Ureter (tissue), 1 donor: ENCODE measurements at places on chromosomes 5 and 9.

DNA sequence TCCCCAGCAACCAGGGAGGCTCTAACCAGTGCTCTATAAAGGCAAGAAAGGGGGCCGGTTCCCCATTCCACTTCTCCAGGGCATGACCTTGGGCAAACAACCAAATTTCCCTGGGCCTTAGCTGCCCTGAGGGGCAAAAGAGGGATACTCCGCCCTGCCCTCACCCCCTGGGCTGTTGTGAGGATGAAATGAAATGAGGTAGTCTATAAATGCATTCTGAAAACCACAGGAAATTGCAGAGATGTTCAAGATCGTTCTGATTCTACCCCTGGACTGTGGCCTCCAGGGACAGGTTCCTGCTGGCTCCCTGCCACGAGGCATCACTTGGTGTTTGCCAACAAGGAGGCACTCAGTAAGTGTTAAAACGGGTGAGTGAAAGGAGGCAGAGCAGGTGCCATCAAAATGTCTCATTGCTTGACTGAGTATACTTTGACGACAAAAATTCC, 5.7 kb downstream of the RAPGEF1 start:
- no peak for DNase-seq

GRCh38 chr9:78316166-78316892, 19.4 kb downstream of the PSAT1 start:
- no peak for DNase-seq

- DNase-seq: no peak
These were observed 9.5 kb downstream of the SLC35A4 start for GRCh38 chr5:140574165-140574564.

DNA sequence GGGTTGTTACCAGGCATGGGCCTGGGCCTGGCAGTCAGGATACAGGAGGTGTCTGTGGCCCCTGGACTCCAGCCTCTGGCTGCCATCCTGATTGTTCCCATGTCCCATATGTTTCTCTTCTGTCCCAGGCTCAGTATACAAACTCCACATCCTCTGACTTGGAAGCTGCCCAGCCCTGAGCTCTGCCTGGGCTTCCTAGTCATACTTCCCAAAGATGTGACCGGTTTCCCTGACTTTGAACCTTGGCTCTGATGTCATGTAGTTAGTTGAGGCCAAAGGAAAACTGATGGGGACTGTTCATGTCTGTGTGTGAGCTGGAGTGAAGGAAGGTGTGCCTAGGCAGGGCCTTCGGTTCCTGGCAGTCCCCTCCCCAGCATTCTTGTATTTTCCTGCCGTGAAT, 50.4 kb downstream of the CYSTM1 start:
- DNase-seq: no peak

GRCh38 chr9:95495961-95496360, 20.8 kb downstream of the PTCH1 start:
- no peak for DNase-seq

DNA sequence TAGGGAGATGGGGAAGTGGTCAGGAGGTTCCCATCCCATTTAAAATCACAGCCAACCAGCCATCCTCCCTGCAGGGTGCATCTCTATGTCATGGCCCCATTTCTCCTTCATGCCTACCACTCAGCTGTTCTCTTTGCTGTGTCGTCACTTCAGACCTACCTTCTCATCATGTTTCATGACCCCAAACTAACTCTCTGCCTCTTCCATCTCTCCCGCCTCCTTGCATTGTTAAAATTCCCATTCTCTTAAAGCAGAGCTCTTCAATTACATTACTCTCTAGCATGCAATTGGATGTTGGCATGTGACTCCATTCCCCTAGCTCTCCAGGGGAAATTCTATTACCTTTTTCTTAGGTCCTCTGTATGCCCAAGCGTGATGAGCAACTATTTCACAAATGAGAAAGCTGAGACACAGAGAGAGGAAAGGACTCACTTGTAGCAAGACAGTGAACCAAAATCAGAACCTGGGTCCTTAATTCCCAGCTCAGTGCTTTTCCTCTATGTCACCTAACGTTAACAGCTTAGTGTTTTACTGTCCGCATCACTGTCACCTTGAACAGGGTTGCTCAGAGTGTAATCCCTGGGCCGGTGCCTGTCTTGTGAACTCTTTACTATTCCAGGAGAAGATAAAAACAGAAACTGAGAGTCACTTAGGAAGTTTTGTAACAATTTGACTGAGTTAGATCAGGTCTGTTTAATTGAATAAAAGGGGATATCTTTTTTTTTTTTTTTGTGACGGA, 28.1 kb downstream of the PDE6A start:
- no peak for DNase-seq

GRCh38 chr9:92185681-92186080, 70.5 kb upstream of the SPTLC1 start:
- DNase-seq: no peak

DNA sequence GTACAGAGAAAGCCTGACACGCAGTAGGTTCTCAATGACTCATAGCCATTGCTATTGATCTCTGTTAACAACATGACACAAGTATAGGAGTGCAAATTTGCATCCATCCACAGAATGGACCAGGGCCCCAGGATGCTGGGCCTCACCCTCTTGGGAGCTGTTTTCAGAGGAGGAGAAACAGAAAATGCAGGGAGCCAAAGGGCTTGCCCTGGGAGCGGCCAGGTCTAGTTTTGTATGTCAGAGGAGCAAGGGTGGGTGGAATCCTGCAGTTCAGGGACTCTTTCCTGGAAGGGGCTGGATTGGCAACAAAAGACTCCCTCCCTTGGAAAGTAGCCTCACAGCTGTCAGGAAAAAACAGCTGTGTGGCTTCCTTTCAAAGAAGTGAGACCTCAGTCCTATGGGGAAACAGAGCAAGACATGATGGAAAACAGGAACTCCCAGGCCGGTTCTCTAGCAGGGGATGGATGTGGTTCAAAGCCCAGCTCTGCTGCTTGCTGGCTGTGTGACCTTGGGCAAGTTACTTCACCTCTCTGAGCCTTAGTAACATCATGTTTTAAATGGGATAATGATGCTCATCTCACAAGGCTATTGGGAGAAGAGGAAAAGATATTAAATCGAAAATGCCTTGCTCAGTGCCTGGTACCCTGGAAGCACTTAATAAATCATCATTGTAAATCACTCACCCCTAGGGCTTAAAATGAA, 50.5 kb upstream of the SH3PXD2B start:
- peak; percentile 44 for DNase-seq

DNA sequence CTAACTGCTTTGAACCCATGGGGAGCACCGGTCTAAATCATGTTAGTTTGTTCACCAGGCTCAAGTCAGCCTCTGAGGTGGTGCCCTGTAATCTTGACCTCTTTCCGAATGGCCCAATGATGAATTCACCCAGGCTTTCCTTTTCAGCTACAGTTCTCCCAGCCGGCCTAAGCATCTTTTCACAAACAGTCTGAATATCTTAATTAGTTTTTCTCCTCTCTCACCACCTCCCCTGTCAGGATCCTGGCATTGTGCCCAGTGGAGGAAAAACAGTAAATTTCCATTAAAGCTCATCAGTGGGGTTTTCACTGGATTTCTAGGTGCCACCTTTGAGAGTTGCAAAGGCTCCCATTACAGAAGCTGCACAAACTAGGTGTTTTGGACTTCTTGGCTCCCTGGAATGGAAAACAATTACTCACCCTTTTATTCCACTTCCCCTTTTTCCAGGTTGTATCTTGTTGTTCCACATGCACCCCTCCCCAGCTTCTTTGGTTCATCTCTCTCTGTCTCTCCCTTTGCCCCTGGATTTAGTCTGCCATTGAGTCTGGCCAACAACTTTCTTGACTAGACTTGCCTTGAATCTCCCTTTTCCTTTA, 69.4 kb upstream of the ADAMTSL1 start:
- DNase-seq: no peak

DNA sequence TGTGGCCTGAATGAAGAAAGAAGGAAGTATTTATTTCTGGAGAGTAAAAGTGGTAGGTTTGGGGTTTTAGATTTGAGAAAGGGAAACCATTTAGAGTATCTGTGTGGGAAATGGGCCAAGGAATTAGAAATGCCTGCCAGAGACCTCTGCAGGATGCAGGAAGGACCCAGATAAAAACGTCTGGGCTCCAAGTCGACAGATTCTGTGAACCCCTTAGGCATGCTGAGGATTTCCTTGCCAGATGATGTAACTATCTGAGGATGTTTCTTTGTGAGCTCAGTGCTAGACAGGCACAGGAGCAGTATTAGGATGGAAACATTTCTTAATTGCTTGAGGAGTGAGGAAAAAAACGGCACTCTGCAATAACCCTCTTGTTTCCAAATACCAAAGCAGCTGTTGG, 251.8 kb upstream of the DMRT1 start:
- no peak for DNase-seq

- DNase-seq: peak; percentile 52
These were observed 63.5 kb downstream of the ZNF474 start for GRCh38 chr5:122192497-122193496.

DNA sequence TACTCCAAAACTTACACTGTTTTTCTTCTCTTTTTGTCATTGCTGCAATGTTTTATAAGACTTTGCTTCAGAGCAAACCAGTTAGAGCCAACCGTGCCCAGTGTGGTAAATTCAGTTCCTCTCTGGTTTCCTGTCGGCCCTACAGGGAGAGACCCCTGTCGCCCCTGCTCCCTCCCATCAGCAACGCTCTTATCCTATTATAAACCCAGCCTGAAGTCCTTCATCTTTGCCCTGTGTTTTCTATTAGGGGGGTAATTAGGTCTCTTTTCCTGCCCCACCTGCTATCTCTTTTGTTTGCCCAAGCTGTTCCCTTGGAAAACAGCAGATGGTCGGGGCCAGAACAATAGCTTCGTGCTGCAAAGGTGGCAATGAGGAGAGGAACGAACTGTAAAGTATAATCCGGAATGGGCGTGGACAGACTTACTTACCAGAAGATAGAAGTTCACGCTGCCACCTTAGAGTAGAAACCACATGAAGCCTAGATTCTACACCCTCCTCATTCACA, 21.4 kb upstream of the OTULINL start:
- no peak for DNase-seq

DNA sequence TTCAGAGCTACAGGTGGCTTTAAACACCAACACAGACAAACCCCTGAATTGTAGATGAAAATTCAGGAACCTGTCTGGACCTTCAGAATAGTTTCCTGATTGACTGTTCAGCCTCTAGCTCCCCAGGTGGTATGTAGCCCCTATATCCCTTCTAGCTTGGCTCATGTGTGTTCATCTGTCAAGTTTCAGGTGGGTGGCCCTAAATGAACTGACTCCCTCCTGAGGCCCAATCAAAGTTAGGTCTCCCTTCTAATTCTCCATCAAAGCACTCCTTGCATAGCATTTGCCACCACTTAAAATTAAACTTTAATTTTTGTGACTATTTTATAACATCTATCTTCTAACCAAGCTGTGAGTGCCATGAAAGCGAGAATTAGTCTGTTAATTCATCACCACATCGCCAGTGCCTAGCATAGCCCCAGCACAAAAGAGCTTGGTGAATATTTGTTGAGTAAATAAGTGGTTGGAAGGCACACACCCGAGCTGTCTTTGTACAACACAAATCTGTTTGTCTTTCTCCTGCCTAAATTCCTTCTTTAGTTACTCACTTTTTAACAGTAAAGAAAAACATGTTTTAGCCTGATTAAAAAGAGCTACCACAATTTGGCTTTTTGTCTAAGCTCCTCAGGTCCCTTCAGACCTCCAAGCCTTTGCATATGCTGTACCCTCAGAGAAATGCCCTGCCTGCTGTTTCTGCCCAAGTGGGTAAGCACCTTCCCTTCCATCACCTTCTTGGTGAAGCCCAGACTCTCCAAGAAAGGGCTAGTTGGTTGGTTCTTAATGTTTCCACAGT, 138.1 kb upstream of the HMHB1 start:
- DNase-seq: no peak

DNA sequence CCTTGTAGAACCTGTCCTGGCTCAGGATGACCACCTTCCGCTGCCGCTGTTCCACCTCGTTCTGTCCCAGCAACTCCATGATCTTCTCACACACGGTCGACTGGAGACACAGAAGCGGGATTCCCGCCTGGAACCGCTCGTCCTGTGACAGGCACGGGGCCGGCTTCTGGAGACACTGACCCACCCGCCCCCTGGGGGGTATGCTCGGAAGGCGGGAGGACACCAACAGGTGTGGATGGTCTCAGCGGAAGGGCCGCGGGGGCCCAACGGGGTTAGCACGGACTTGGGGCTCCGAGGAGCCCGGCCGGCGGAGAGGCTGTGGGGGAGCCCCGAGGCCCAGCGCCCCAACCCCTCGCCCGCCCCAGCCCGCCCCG, 530 bp downstream of the UCK1 start:
- DNase-seq: no peak

DNA sequence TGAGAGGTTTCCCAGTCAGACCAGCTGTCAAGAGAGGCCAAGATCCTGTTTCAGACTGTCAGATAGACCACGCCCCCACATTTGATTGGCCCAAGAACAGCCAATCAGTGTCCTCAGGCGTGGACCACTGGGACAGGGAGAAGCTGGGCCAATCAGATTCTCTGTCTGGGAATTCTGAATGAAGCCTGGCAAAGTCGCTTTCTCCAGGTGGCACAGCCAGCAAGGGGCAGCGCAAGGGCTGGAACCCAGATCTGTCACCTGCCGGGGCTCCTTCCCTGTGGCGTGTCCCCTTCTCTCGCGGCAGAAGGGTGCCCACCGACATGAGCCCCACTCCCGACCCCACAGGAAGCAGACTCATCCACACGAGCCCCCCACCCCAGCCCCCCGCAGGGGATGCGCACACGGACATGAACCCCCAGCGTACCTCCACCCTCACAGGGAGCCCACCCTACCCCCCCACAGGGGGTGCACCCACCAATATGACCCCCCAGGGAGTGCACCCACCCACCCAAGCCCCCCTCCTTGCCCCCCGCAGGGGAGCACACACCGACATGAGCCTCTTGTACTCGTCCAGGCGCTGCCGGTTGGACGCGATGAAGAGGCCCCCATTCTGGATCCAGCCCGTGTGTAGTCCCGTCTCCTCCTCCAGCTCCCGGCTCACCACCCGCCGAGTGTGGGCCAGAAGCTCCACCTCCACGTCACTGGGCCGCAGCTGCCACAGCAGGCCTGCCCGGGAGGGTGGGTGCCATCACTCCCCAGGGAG, 6.1 kb downstream of the SARDH start:
- DNase-seq: peak; percentile 38

GRCh38 chr5:179405426-179406030, 60.3 kb upstream of the ADAMTS2 start:
- no peak for DNase-seq

GRCh38 chr5:112895682-112896081, 26.3 kb downstream of the REEP5 start:
- DNase-seq: no peak

- no peak for DNase-seq
These were observed 97.3 kb upstream of the DAB2 start for GRCh38 chr5:39521940-39522590.

GRCh38 chr5:74976651-74977050, 75.7 kb downstream of the GCNT4 start:
- DNase-seq: no peak

- DNase-seq: peak; percentile 24
These were observed 49.9 kb upstream of the SHB start for GRCh38 chr9:38118862-38119438.

- no peak for DNase-seq
These were observed 199.4 kb upstream of the ST8SIA4 start for GRCh38 chr5:101102506-101102905.
